NCI-H2107 (cell line): ENCODE measurements at places on chromosomes 13 and 19.

GRCh38 chr19:38721979-38722773 is 22.1 kb downstream of the CAPN12 start:
- DNase-seq = no peak

GRCh38 chr19:288911-289310 is 2.3 kb downstream of the PLPP2 start:
- no peak for DNase-seq

GRCh38 chr13:42394361-42394708 is 122.4 kb downstream of the AKAP11 start:
- DNase-seq = no peak

DNA sequence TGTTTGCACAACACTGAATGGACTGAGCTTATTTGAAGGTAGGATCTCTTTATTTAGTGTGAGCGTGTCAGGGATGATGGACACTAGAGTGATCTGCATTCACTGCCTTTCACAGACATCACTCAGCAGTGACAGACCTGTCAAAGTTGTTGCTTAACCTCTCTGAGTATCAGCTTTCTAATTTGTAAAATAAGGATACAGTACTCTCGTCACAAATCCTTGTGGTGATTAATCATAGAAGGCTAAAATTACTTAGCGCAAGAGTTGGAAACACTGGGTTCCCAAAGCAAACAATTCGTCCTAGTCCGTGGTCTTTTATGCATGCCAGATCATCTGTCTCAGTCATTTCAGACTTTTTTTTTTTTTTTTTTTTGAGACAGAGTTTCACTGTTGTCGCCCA is 16.6 kb downstream of the CARD8 start:
- DNase-seq = no peak

DNA sequence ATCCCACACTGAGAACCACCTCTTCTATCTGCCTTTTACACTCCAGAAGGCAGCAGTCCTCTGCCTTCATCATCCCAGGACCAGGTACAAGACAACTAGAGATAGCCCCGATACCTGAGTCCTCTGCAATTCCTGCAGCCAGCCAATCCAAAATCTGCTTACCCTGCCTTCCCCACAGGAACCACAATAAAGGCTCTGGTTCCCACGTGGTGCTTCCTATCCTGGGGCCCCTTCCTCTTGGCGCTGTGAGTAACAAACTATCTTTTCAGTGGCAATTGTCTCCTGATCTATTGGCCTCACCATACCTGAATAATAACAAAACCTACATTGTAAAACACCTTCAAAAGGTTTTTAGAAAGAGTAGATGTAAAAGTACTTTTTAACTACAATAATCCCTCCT is 63.1 kb downstream of the ZDHHC20 start:
- no peak for DNase-seq
